ENCODE measurements at places on chromosomes 1 and 21.

GRCh38 chr1:2241820-2242219 lies 13.7 kb downstream of the SKI start:
- DNase-seq: no peak

DNA sequence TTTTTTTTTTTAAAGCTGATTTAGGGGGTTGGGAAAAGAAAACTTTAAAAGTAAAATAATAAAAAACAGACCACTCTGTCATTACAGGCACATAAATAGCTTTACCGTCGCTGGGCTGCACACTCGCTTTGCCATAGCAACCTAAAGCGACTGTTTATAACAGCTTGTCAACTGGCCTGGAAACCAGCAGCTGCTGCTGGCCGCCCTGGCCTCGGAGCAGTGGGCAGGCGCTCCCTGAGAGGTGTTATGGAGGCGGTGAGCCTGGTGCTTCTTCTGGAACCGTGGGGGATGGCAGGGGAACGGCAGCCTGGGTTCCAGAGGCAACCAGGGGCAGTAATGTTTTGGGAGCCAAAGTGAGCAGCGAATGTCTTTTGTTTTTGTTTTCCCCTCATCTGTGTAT lies 45.7 kb downstream of the ATP2B4 start:
- DNase-seq: no peak

DNA sequence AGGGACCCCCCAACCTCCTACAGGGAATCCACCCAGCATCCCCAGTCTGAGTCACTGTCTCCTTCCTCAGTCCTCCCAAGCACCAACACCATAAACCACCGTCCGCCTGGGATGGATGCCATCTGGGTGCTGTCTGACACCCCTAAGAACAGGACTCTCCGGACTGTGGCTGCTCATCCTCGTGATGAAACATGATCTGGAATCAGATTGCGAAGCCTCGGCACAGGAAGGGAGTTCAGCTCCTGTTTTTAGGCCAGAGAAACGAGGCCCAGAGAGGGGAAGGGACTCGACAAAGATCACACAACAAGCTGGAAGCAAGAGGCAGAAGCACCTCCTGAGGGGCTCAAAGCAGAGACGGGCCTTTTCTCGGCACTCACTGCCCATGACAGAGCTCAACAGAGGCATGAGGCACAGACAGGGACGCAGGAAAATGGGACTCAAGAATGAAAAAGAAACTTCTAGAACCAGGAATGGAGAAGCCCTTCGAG lies 8.4 kb downstream of the KCNN3 start:
- no peak for DNase-seq

GRCh38 chr1:150931773-150932172 lies 5.6 kb downstream of the SETDB1 start:
- DNase-seq: no peak

DNA sequence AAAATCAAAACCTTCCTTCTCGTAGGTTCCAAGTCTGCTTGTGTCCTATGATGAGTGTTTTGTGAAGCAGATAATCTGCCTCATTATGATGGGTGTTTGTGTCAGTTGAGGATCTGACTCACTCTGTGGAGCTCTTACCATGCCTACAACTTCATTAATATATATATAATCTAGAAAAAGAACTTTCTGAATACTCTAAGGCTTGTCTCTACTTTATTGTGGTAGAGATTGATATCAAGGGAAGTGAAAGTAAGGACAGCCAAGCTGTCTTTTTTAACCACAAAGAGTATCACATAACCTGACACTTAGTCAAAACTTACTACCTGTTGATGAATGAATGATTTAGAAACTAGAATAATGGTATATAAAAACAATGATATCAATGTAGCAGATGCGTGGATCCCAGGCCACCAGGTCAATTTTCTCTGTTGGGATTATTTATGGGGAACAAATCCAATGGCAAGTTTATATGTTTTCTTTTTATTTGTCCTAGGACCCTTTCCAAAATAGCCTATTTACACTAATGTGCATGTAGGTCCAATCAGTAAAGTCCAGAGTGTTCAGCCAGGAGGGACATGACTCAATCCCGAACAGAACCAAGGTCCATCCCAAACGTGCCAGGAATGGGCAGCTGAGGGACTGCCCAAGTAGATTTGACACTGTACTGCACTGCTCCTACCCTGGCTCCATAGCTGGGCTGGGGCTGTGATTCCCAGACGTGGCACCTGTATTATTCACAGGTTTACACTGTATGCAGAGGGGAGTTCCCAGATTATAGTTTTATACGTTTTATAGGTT lies 182.3 kb upstream of the GREM2 start:
- DNase-seq: no peak

DNA sequence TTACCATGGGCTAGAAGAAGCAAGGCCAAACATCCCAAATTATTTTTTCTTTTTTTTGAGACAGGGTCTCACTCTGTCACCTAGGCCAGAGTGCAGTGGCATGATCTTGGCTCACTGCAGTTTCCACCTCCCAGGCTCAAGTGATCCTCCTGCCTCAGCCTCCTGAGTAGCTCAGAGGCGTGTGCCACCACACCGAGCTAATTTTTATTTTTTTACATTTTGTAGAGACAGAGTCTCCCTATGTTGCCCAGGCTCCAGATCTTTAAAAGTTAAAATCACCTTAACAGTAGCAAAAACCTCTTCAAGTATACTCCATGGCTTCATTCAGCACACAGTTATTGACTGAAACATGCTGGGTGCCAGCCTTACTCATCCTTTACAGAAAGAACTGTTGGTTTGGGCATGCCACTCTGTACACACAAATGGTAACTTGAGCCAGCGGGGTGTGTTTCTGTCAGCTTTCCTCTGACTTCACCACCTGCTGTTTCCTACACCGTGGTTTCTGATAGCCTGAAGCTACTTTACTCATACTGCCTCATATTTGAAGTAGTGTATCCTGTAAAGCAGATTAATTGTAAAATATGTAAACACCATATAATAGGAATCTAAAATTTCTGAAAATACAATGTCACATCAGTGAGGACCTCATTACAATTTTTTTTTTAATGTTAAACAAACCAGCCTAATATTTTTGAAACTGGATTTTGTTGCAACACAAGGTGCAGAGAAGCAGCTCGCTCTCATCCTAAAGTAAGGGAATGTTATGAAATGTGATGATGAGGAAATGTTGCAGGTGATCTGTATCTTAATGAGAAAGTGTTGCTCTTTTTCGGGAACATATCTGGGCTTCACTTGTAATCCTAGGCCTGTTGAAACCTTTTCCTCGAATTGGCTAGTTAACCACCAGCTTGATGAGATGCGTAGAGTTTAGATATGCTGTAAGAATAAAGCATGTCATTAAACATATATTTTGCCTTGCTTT lies 113.9 kb downstream of the ATP5PO start:
- no peak for DNase-seq

GRCh38 chr1:217449370-217449769 lies 181.5 kb downstream of the GPATCH2 start:
- no peak for DNase-seq

DNA sequence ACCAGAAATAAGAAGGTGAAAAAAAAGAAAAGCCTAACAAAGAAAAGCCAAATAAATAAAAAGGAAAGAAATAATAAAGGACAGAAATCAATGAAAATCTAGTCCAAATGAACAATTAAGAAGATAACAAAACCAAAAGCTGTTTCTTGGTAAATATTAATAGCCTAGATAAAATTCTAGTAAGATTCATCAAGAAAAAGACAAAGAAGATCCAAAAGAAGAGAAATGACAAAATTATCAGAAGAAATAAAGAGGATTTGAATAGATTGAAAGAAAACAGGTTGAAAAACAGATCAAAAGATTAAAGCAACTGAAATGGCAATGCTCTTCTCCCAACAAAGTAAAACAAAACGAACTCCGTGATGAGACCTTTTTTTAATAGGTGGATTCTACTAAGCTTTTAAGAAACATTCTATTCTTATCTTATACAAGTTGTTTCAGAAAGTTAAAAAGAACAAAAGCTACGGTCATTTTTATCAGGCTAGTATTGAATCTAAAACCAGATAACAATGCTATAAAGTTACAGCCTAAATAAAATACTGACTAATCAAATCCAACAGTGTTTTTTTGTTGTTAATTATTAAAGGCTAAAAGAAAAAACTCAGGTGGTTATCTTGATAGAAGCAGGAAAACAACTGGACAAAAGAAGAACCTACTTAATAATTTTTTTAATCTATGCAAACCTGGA lies 50.9 kb downstream of the ENAH start:
- DNase-seq: no peak

DNA sequence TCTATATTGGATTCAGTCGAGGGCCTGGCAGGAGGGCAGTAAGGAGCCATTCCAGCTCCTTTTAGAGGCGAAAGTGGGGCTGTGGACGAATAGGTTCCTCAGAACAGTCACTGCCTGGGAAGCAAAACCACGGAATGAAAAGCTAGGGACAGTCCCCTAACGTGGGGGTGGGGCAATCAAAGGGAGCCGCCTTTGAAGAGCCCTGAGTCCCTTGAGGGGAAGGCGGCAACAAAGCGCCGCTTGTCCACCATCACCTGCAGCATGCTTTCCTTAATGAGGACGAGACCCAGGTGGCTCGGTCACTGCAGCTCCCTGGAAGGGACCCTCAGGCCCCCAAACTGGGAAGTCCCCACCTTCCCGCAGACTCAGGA lies 184.7 kb downstream of the ETS2 start:
- no peak for DNase-seq

GRCh38 chr1:65247419-65248359 lies 61.7 kb upstream of the DNAJC6 start:
- DNase-seq: no peak

GRCh38 chr21:41610042-41610839 lies 102.3 kb upstream of the TMPRSS2 start:
- DNase-seq: no peak

DNA sequence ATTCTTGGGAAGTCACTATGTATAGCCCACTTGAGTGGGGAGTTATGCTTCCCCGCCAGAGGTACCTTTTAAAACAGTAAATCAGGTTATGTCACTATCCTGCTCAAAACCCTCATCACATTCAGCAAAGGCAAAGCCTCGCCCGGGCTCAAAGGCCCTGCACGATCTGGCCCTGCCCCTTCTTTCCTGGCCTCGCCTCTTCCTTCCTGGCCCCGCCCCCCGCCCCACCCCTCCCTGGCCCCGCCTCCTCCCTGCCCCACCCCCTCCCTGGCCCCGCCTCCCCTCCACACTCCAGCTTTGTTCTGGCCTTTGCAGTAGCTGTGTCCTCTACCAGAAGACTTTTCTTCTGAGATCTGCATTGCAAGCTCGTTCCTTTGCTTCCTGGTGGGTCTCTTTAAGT lies 6.6 kb downstream of the LDLRAD2 start:
- DNase-seq: peak; percentile 14

DNA sequence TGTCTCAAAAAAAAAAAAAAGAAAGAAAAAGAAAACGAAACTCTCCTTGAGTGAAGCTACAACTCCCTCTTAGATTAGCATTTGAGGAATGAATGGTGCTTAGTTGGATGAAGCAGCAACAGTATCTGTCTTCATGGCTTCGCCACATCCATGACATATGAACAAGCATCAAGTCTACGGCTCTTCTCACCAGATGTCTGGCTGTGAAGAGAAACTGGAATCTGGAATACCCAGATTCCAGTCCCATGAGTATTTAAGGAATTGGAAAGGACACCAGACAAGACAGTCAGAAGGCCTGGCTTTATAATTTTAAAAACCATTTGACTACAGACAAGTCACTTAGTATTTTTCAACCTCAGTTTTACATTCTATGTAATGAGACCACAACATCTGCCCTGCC lies 38.0 kb upstream of the TADA1 start:
- DNase-seq: no peak

- DNase-seq: no peak
Observed at GRCh38 chr1:243945727-243946126, 95.7 kb upstream of the AKT3 start.

DNA sequence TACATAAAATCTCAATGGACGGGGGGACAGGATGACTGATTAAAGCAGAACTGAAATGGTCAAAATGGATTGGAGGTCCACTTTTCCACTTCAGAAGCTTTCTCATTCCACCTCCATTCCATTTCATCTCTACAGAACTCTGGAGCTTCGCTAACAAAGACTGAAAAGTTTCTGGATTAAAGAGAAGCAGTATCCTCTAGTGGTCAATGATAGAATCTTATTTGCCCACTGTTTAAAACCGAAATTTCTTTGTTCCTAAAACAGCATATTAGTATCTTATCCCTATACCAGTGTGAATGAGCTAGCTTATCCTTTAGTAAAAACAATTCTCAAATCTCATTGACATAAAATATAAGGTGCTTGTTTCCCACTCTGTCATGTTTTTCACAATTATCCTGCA lies 890.6 kb downstream of the KCNT2 start:
- DNase-seq: no peak

GRCh38 chr21:42520628-42521253 lies 7.1 kb downstream of the SLC37A1 start:
- DNase-seq: no peak

- DNase-seq: no peak
Observed at GRCh38 chr1:172373864-172374263, 46.6 kb upstream of the C1orf105 start.

DNA sequence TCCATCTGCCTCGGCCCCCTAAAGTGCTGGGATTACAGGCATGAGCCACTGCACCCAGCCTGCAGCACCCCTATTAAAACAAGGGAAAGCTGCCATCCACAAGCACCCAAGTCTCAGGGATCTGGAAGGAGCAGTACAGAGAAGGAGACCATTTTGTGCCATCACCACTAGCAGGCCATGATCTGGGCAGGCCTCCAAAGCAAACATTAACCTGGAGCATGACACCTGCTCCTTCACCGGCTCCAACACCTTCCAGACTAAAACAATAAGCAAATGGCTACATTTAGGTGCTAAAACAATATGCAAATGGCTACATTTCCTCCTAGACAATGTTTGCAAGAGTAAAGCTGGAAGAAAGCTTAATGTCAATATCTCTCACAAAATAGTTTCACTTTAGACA lies 16.7 kb downstream of the MEAF6 start:
- DNase-seq: no peak

GRCh38 chr1:13799502-13800283 lies 99.7 kb downstream of the PRDM2 start:
- DNase-seq: no peak

DNA sequence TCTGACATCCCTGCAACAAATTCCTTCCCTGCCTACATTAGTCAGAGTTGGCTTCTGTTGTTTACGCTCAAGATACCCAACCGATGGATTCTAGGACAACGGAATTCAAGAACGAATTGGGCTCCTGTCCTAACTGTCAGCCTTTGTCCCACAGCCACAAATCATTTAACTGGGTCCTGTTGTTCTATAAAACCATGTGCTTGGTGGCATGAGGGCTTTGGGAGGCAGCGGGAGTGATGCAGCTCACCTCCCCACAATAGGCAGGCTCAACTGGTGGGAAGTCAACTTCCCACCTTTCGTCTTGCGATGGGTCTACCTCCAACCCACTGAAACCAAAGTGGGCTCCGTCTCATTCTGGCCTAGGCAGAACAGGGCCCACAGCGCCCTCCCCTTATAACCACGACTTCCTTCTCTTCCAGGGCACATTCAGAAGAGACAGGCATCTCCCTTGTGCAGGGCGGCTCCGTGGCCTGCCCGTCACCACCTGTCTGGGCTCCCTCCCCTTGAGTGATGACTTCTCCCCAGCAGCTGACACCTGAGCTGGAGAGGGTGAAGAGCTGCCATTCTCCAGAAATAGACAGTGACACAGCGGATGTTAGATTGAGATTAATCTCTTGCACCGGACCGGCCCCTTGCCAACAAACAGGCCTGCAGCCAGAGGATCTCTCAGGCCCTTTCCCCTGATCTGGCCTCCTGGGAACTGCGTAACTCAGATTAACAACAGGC lies 26.5 kb downstream of the LRRC38 start:
- DNase-seq: no peak
